ENCODE measurements at places on chromosomes 5 and 9.
A peak's percentile ranks its signal among the peaks of the same experiment; 100 is the strongest.

DNA sequence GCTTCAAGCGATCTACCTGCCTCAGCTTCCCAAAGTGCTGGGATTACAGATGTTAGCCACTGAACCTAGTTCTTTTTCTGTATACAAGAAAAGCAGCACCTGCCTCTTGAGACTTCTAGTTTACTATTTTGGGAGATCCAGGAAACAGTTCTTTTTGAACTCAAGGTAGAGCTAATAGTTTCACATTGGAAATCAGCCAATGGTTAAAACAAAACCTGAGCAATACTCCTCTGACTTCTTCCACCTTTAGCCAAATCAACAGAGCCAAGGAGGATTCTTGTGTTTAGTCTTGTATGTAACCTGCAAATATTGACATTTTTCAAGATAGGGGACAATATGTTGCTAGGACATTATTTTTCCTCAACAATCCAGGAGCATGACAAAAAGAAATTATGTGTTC lies 349.4 kb downstream of the SH3GL2 start:
- no peak for DNase-seq

- DNase-seq: no peak
Measured at GRCh38 chr9:93380410-93381060, 71.0 kb upstream of the FAM120A start.

DNA sequence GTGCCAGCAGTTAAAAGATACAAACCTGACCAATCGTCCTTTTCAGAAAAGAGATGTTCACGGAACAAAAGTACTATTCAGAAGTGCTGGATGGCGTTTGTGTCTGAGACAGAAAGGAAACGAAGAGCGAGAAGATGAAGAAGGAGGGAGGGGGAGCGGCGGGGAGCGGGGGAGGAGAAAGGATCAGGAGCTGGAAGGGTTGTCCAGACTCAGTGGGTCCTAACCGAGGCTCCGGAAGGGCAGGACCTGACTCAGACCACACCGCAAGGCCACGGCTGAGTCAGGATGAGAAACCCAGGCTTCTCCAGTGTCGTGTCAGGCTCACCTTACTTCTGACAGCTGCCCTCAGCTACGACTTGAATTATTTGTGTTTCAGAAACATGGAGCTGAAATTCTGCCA lies 46.2 kb downstream of the PAX5 start:
- DNase-seq: peak; percentile 54

DNA sequence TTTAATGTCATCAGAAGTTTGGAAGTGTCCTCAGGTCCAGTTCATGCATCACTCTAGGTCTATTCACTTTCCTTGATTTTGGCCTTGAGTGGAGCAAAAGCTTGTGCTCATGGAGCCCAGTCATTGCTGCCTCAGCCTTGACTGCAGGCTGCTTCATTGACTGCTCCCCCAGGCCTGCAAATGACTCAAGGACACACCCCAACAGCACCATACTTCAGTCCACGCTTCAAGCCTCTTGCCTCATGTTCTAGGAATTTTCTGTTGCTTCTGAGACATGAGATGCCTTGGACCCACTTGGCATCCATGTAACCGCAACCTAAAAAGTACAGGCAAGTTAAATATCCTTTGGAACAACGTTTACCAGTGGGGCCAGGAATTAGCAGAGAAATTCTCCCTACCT lies 193.7 kb downstream of the PIK3R1 start:
- no peak for DNase-seq

GRCh38 chr5:41856644-41857491 lies 13.4 kb downstream of the OXCT1 start:
- DNase-seq: peak; percentile 54

GRCh38 chr9:126400571-126400970 lies 73.9 kb downstream of the MVB12B start:
- DNase-seq: no peak

- DNase-seq: no peak
Measured at GRCh38 chr9:128002959-128003358, 22.2 kb upstream of the EEIG1 start.

DNA sequence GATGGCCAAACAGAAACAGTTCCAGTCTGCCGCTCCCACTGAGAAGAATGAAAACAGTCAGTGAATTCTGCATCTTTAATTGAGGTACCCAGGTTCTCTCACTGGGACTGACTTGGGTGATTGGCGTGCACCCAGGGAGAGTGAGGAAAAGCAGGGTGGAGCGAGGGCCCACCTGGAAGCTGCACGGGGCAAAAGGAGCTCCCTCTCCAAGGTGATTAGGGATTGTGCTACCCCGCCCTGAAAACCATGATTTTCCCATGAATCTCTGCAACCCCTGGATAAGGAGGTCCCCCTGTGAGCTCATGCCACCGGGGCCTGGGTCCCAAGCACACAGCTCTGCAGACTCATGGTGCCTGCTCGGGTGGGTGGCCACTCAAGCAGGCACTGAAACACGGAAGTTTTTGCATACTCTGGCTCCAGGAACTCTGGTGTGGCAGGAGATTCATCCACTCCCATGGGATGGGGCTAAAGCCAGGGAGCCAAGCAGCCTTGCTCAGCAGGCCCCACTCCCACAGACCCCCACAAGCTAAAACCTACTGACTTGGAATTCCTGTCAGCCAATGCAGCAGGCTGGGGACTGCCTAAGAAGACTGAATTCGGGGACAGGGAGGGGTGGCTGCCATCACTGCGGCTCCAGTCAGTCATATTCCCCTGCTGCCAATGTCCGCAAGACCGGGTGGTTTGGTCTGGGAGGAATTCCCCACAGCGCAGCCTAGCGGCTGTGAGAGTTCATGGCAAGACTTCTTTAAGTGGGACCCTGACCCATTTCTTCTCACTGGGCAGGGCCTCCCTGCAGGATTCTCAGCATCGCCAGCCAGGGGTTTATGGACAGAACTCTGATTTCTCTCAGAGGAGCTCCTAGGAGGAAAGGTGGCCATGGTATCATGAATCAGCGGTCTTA lies 652.2 kb upstream of the RGMB start:
- no peak for DNase-seq

DNA sequence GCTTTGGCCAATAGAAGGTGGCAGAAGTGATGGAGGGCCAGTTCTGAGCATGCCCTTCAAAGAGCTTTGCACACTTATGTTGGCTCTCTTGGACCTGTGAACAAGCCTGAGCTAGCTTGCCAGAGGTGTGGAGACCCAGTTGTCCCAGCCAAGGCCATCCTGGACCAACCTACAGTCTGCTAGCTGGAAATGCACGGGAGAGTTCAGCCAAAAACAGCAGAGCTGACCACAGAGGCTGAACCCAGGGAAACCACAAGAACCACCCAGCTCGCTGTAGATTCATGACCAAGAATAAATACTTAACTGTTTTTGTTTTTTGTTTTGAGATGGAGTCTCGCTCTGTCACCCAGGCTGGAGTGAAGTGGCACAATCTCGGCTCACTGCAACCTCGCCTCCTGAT lies 65.4 kb upstream of the HAND1 start:
- DNase-seq: no peak

DNA sequence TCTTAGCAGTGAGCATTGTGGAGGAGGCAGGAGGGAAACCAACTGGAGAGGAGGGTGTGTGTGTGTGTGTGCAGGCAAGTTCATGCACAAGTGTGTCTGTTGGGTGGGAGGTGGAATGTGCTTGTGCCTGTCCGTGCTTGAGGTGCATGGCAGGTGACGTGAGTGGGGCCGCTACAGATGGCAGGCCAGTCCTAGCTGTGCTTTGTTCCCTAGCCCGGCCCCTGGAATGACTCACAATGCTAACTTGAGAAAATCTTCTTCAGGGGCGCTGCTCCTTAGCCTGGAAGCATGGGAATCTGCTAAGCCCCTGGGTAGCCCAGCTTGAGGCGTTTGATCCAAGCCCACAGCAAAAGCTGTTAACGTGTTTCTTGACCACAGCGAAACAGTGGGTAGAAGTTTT lies 25.0 kb upstream of the DMRT2 start:
- no peak for DNase-seq

DNA sequence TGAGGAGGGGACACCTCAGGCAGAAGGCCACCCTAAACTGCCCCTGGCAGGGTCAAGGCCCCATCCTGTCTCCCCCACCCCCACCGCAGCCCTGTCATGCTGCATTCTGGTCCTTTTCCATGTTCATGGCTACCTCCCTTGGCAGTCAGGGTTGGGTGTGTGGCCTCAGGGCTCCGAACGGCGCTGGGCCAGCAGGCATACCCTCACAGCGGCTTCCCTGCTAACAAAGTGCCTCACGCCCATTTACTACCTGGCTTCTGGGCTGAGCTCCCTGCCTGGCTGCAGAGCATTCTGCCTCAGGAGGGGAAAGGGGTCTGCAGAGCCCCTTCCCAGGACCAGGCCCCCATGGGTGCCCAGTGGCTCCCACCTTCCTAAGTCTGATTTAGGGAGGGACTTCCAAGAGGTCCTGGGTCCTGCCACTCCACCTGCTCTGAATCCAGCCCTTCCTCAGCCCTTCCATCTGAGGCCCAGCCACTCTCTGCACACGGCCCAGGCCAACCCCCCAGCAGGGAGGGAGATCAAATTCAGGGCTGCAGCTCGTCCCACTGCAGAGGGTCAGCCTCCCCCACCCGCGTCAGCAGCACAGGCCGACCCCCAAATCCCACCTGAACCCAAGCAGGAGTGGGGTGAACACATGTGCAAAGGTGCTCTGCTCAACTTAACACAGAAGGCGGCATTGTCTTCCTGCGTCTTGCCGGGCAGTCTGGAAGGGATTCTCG lies 115.9 kb upstream of the PHYKPL start:
- DNase-seq: no peak
